ENCODE measurements at places on chromosomes 13 and 19.

GRCh38 chr13:40316301-40316700 lies 350.1 kb downstream of the FOXO1 start:
- no peak for DNase-seq

- no peak for DNase-seq
These were observed 238.4 kb downstream of the IRS2 start for GRCh38 chr13:109547942-109548341.

GRCh38 chr13:39554371-39554770 lies 48.6 kb downstream of the LHFPL6 start:
- DNase-seq: no peak

DNA sequence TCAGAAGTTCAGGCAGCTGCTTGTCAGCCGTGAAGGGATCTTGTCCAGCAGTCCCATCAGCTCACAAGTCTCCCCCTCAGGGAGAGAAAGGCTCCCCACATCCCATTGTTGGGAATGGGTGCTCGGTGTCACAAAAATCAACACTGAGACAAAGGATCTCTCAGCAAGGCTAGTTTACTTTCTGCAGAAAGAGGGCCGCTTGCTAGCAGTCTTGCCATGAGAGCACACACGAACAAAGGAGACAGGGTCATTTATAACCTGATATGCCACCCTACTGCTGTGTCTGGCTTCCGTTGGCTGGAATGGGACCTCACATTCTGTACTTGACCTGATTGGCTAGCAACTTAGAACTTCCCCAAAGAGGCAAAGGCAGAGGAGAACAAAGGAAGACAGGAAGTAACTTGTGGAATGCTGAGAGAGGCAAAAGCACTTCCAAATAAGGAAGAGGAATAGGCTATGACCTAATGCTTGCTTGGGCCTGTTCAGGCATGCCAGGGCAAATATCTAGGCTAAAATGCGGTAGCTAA lies 8.7 kb upstream of the IGFL3 start:
- no peak for DNase-seq

DNA sequence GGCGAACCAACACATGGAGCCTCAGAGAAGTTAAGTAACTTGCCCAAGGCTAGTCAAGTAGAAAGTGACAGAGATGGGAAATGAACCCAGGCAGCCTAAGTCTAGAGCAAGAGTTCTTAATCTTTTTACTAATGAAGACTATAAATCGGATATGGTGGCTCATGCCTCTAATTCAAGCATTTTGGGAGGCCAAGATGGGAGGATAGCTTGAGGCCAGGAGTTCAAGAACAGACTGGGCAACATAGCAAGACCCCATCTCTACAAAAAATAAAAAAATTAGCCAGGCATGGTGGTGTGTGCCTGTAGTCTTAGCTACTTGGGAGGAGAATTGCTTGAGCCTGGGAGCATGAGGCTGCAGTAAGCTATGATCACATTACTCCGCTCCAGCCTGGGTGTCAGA lies 10.7 kb downstream of the GPR12 start:
- DNase-seq: no peak

DNA sequence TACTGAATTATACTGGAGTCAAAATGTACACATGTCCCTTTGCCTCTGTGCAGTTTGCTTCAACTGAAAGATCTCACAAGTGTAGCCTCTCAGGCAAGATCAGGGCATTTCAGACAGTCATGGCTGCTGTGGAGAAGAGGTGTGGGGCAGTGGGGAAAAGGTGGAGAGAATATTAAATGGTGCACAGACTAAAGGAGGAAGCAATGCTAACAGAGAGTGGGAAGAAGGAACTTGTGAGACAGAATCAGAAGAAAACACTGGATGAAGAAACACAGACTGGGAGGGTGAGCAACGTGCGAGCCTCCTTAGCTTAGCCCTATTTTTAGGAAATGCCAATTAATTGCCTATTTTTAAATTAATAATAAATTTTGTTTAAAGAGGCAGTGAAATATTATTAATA lies 49.6 kb upstream of the RAP2A start:
- DNase-seq: no peak

GRCh38 chr13:20960663-20961309 lies 58.2 kb upstream of the XPO4 start:
- no peak for DNase-seq

GRCh38 chr19:19416280-19416679 lies 10.8 kb downstream of the GATAD2A start:
- DNase-seq: no peak

- no peak for DNase-seq
These were observed 663 bp upstream of the PLA2G4C start for GRCh38 chr19:48111280-48111679.
